ENCODE measurements at places on chromosomes 7 and 10.

GRCh38 chr10:79985481-79986072 is 36.7 kb upstream of the SFTPD start:
- DNase-seq = no peak

DNA sequence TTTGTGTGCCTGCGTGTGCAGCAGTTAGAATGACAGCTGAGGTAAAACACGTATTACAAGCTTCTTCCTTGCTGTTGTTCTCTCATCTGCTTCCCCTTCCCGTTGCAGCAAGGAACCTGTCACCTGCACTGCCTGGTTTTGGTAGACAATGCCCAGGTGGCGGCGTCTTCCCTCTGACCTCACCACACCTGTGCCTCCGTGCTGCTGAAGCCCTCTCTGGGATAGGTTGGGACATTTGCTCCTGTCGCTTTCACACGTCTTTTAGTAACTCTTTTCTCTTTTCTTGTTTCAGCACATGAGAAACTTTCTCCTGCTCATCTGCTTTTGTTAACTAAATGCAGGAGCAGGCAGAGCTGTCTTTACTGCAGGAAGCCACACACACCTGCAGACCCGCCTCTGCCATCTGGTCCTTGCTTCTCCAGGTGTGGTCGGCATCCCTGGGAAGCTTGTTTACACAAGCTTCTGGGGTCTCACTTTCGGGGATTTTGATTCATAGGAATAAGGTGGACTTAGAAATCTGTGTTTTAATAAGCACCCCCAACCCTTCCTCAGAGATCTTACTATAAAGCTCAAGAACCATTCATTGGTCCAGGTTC is 60.7 kb upstream of the EXOC6 start:
- DNase-seq = no peak

DNA sequence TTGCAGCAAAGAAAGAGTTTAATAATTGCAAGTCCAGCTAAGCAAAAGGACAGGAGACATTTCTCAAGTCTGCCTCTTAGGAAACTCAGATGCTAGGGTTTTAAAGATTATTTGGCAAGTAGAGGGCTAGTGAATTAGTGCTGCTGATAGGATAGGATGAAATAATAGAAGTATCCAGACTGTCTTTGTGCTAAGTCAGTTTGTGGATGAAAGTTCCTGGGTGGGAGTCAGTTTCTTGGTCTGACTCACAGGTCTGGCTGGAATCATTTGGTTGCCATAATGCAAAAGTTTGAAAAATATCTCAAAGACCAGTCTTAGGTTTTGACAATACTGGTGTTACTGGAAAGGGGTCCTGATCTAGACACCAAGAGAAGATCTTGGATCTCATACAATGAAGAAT is 42.6 kb upstream of the INHBA start:
- DNase-seq = no peak

DNA sequence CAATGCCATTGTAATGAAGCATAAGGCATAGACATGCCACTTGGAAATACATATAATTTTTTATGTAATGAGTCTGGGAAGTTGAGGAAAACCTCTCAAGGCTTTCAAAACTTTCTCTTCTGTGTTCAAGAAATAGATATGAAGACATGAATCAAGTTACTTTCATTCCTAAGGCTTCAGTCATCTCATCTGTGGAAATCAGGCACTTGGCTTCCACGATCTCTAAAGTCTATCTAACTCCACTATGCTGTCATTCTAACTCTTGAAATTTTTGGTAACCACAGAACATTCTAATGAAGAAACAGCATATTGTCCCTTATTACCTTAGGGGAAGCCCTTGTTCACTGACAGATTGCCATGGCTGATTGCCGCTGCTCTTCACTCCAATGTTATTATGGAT is 242.6 kb downstream of the CNTNAP2 start:
- DNase-seq = no peak

DNA sequence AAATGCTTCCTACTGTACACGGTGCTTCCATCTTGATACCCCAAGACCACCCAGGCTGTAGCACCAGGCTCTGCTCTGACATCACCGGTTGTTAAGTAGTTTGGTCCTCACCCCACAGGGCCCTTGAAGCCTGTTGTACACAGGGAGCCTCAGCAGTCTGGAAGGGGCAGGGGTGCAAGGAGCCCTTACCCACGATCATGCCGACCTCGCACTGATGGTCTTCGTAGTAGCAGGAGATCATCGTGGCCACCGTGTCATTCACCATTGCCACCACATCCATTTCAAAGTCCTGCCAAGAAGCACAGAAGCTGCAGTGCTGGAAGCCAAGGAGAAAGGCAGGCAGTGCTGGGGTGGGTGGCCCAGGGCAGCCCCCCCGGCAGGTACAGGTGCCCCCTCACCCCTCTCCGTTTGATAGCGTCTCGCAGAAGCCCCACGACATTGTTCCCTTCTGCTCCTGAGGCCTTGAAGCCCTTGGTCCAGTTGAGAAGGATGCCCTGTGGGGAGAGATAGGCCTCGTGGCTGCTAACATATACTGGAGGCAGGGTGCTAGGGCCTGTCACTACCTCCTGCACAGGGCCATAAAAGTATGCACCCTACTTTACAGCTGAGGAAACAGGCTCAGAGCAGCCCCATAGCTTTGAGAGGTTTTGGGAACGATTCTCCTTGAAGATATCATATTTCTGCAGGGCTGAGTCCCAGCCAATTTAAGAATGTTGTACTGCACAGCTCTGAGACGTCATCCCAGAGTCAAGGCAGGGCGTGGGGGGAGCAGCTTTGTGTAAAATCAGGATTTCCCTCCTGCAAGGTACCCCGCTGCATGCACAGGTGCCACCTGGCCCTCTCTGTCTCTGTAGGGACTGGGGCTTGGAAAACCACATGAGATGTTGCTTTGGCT is 8.7 kb upstream of the MYL7 start:
- DNase-seq = peak; percentile 89

- DNase-seq = no peak
These were observed 16.7 kb downstream of the CRPPA start for GRCh38 chr7:16404636-16405035.

GRCh38 chr10:27794157-27794556 is 48.5 kb upstream of the MKX start:
- DNase-seq = no peak

DNA sequence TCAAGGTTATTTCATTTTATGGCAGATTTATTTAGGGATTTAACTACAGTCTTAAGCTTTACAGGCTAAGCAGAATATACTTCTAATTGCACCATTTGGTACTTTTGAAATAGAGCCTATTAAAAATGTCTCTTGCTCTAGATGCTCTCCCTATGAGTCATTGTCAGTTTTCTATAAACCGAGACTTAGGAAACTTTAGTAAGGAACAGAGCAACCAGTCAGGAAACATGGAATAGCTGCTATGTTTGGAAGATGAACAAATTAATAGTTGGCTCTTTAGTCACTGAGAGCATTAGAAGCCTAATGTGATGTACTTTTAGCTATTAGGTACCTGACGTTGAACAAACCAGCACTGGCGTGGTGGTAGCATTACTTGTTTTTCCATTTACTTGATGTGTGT is 35.3 kb downstream of the INPP5F start:
- no peak for DNase-seq

GRCh38 chr7:118057404-118057803 is 126.6 kb upstream of the LSM8 start:
- no peak for DNase-seq

GRCh38 chr10:118238573-118239235 is 103.4 kb downstream of the FAM204A start:
- DNase-seq = no peak

- no peak for DNase-seq
These were observed 1.5 kb downstream of the NOC3L start for GRCh38 chr10:94361171-94361794.

All from mesenteric fat pad (tissue), 1 donor.